ENCODE measurements at places on chromosomes 16 and 17. TPM values are rescaled to one million over a fixed set of nuclear protein-coding genes. Genes with fewer than 3 reads are reported as not detected.

DNA sequence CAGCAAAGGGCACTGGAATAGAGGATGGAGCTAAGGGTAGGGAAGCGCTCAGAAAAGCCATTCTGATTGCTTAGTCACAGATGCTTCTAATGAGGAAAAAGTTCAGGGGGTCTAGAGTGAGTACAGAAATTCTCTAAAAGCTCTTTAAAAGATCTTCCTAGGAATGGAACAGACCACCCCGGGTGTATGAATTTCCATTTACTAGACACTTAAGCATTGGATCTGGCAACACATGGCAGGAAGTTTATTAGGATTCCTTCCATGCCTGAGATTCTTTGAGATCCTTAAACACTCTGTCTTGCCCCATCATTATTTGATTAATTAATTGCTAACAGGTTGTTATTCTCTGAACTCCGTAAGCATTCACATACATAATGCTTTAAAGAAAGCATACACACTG is 8.5 kb downstream of the KRTAP9-7 start:
- DNase-seq: no peak

- no peak for DNase-seq
Measured at GRCh38 chr16:13902677-13903076, 17.3 kb upstream of the ERCC4 start.

DNA sequence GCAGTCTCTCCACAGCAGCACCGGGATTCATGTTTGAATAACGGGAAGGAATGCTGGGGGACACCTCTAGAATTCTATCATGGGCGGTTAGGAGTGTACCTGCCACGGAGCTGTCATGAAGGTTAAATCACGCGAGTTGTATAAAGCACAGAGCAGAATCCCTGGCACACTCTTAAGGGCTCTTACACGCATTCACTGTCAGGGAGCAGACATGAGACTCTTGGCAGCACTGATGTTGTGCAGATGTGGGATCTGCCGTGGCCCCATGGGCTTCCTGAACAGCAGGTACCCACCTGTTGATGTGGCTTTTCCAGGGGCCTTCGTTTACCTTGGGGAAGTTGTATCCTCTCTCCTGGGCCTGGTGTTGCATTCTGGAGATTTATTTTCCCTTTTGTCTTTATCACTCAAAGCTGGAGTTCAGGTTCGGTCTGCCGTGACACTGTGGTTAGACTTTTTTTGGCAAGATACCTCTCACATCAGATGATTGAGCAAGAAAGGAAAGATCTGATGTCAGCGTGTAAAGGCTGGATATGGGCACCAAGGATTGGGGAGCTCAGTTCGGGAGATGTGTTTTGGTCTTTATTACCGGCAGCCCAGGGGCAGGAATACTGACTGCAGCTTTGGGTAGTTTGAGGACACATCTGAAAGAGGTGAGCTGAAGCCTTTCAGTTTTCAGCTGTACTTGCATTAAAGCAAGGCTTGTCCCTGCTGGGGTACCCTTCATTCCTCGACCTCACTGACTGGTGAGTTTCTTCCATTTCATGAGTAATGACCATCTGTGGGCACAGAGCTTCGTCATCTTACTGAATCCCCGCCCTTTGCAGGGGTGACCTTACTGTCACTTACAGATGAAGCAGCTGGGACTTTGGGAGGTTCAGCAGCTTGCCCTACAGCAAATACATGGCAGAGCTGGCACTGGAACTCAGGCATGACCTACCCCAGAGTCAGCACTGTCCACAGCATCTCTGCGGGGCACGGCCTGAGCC is 19.3 kb downstream of the KNOP1 start:
- DNase-seq: no peak

DNA sequence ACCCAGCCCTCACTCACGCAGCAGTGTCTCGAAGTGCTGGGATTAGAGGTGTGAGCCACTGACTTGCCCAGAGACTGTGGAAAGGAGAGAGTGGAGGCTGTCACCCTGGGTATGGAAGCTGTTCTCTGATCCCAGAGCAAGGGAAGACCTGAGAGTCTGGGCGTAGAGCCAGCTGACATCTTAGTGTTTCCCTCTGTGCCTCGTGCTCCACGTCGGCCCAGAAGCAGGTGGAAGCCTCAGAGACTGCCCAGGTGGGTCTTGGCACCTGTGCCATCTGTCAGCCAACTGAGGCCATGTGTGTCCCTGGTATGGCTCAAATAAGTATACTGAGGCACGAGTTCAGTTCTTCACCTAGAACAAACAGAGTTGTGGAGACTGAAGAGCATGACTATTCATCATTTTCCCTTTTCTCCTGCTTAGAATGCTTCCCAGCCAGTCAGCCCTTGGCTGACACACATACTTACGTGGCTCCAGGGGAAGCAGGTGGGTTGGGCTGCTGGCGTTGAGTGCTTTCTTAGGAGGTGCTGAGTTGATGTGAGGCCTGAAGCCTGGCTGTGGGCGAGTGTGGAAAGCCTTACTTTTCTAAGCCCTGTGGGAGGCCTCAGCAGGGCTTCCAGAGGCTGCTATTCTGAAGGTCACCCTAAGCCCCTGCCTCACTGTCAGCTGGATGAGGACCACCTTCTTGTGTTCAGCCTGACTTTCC is 8.1 kb downstream of the CTRL start:
- no peak for DNase-seq

DNA sequence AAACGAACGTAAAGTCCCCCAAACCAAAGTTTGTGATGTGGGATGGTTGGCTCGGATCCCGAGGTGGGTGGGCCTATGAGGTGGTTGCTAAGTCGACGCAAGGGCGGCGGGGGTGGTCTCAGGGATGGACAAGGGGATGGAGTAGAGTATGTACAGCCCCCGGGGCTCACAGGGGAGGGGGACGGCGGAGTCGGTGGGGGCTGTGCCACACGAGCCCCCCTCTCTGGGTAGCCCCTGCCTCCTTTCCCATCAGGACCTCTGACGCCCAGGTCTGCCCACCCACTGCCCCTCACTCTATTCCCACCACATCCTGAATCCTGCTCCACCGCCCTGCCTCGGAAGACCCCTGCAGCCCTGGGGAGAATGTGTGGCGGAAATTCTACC is 15.2 kb downstream of the IL34 start:
- no peak for DNase-seq

The KRT9 gene
- not detected for total RNA-seq

The SHISA9 gene
- 0.04 TPM for total RNA-seq

The BOLA2B gene
- 271 TPM for total RNA-seq

The WIPF2 gene
- total RNA-seq: 24.5 TPM
